ENCODE measurements at places on chromosomes 5 and 9. TPM values are rescaled to one million over a fixed set of nuclear protein-coding genes. Genes with fewer than 3 reads are reported as not detected.

- no peak overlapping the region for H3K27ac ChIP-seq
- H3K4me3 ChIP-seq, result no peak overlapping the region
- H3K4me1 ChIP-seq, result peaks cover 9% of the 10 kb centered on the region
- no peak for DNase-seq
These were observed 78.1 kb downstream of the ADAMTS2 start for GRCh38 chr5:179267071-179267670.

The SPAAR gene
- total RNA-seq, result 32.0 TPM

The PCDHGB7 gene
- 45.2 TPM for total RNA-seq

GRCh38 chr5:64612344-64612961 is 77.8 kb upstream of the SHISAL2B start:
- peak; percentile 58 for DNase-seq
- H3K27ac ChIP-seq, result no peak overlapping the region
- peaks cover 3% of the 10 kb centered on the region for H3K4me1 ChIP-seq
- peaks cover 3% of the 10 kb centered on the region for H3K27me3 ChIP-seq

DNA sequence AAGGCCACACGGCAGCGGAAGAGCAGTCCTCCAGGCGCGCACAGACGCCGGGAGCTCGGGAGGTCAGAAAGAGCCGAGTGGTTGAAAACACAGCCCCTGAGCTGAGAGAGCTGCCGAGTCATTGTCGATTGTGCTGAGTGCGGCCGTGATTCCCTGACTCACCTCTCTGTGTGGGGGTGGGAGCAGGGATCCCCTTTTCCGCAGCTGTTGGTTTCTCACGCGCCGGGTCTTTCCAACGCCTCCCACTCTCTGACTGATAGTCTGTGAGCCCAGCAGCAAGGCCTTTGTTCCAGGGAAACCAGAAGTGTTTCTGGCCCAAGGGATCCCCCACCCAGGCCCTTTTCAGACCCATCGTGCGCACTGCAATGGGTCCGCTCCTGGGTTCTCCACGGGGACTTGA is 97.3 kb downstream of the MRPL36 start:
- no peak for DNase-seq
- no peak overlapping the region for H3K27ac ChIP-seq
- no peaks in the 10 kb centered on the region for H3K36me3 ChIP-seq
- peaks cover 3% of the 10 kb centered on the region for H3K4me1 ChIP-seq
- no peak overlapping the region for H3K4me3 ChIP-seq

DNA sequence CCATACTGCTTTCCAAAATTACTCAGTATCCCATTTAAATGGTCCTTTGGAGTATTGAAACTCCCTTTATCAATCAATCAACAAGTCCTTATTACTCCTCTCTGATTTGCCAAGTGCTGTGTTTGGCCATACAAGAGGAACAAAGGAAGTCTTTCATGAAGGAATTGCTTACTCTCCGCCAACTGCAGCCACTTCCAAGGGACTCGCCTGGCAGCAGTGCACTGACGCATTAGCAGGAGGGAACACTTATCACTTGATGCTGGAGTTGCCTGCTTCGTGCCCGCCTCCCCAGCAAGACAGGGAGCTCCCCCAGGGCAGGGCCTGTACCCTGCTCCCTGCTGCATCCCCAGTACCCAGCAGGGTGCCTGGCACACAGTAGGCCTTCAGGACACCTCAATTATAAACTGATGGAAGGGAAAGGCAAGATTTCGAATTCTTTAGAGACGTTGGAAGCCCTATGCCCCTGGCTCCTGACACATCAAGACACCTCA is 97.9 kb downstream of the CRB2 start:
- H3K27ac ChIP-seq, result no peak overlapping the region
- no peaks in the 10 kb centered on the region for H3K27me3 ChIP-seq
- peaks cover 4% of the 10 kb centered on the region for H3K4me1 ChIP-seq
- no peak for DNase-seq
- H3K36me3 ChIP-seq, result no peaks in the 10 kb centered on the region
- H3K4me3 ChIP-seq, result no peak overlapping the region

DNA sequence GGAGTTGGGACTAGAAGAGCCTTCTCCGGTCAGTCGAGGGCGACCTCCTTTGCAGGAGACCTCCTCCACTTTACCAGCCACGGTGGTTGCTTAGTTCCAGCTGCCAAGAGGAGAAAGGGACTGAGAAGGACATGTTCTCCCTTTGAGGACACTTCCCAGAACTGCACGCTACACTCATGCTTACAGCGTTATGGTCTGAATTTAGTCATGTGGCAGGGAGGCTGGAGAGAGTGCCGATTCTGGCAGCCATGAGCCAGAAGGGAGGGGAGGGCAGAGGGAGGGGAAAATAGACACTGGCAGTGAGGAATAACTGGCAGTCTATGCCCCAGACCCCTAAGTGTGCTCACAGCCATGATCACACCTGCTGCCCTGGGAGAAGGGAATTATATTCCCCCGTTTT is 47.8 kb downstream of the TSPAN17 start:
- H3K4me1 ChIP-seq, result peaks cover 25% of the 10 kb centered on the region
- DNase-seq, result no peak
- no peak overlapping the region for H3K4me3 ChIP-seq
- no peaks in the 10 kb centered on the region for H3K36me3 ChIP-seq
- H3K27me3 ChIP-seq, result peaks cover 26% of the 10 kb centered on the region

The HTR4 gene
- total RNA-seq, result not detected
